ENCODE measurements at places on chromosomes 3 and 15. TPM values are rescaled to one million over a fixed set of nuclear protein-coding genes. Genes with fewer than 3 reads are reported as not detected.

Gene ATRIP
- 18.8 TPM for total RNA-seq

Gene EFHB
- total RNA-seq: not detected

Gene STARD9
- 13.0 TPM for total RNA-seq

Gene BOC
- not detected for total RNA-seq

Gene ALDH1A3
- not detected for total RNA-seq

Gene CMC1
- 20.8 TPM for total RNA-seq

Gene TIGIT
- 17.3 TPM for total RNA-seq

Gene GOLGA6A
- not detected for total RNA-seq

Gene AADACL2
- not detected for total RNA-seq

Gene KLHL40
- not detected for total RNA-seq

Gene PRICKLE2
- not detected for total RNA-seq

Gene TEX55
- not detected for total RNA-seq

Gene PLCB2
- 160 TPM for total RNA-seq

Gene DUOX1
- total RNA-seq: not detected

Gene TIMP4
- total RNA-seq: not detected

Gene WDR72
- total RNA-seq: not detected

Gene DOCK3
- 3.4 TPM for total RNA-seq

Gene AHSG
- total RNA-seq: not detected

Gene FILIP1L
- 1.5 TPM for total RNA-seq

Gene TGM5
- 0.31 TPM for total RNA-seq

Gene GPR160
- total RNA-seq: 7.4 TPM

Gene TFRC
- total RNA-seq: 282 TPM

Gene SAMD7
- total RNA-seq: not detected

Gene RETNLB
- not detected for total RNA-seq

Gene SCN5A
- total RNA-seq: 0.08 TPM

Gene RSL24D1
- total RNA-seq: 79.6 TPM

Gene ERICH6
- 0.60 TPM for total RNA-seq

Gene C3orf49
- not detected for total RNA-seq

Gene NANOGP8
- total RNA-seq: not detected

Gene NOX5
- not detected for total RNA-seq

Gene ZNF35
- 7.6 TPM for total RNA-seq

Gene RLBP1
- total RNA-seq: not detected

Gene MESP2
- not detected for total RNA-seq

Gene FAM81A
- total RNA-seq: 4.6 TPM

Gene OR5H1
- not detected for total RNA-seq

Gene PP2D1
- not detected for total RNA-seq

Gene RYK
- total RNA-seq: 9.4 TPM

Gene TICRR
- 36.5 TPM for total RNA-seq

Gene RAD18
- total RNA-seq: 40.2 TPM

Gene GOLGA6L4
- 2.4 TPM for total RNA-seq

Gene CHRNB4
- total RNA-seq: not detected

Gene OXTR
- total RNA-seq: 0.71 TPM

Gene RNF111
- 38.9 TPM for total RNA-seq

Gene ACVR2B
- total RNA-seq: 4.5 TPM

Gene HCLS1
- 288 TPM for total RNA-seq

Gene PRR23A
- total RNA-seq: not detected

Gene FGF7
- total RNA-seq: 0.11 TPM

Gene GALNT15
- total RNA-seq: not detected
